WERI-Rb-1 (cell line): ENCODE measurements at places on chromosomes 5 and 9.

DNA sequence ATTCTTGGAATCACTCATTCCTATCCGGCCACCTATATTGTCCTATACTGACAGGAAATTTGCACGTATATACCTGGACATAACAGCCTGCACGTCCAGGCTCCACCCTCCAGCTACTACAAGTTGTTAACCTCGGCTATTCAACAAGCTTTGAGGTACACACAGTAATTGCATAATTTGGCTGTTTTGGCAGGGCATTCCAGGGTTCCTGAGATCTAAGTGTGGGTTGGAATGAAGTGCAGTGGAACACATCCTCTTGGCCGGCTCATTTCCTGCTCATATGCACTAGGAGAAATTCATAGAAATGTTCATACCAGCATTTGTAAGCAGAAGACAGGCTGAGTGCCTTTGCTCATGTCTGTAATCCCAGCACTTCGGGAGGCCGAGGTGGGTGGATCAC lies 222.3 kb downstream of the FBXL7 start:
- DNase-seq = no peak

GRCh38 chr5:100828898-100829356 lies 74.2 kb downstream of the ST8SIA4 start:
- DNase-seq = no peak

DNA sequence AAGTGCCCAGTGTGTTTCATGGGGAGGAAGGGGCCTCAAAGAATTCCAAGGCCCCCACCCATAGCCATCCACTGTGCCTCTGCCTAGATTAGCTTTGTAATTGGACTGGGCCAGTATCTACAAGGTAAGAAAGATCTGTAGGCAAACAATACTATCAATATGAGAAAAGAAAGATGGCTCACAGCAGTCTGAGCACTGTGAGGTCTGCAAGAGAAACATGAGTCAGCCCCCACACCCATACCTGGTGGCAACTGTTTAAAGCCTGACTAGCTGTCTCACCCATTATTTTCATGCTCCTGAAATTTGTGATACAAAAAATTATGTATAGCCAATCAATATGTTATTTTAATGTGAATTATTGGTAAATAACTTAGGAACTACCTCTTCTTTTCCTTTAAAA lies 10.0 kb upstream of the ZNF483 start:
- DNase-seq = no peak

DNA sequence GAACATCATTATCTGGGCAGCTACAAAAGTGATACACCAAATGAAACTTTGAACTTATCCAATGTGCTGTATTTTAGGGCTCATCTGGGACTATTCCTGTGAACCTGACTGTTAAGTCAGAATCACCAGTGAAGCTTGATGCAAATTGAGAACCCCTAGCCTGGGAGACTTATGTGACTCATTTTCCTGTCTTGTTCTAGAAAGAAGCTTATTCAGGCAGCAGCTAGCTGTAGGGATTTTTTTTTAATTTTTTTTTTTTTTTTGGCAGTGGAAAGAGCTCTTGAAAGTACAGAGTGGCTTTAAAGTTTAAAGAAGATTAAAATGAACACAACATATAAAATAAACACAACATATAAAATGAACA lies 81.1 kb upstream of the TNFAIP8 start:
- no peak for DNase-seq

- no peak for DNase-seq
Measured at GRCh38 chr5:145906401-145906800, 30.0 kb upstream of the SH3RF2 start.

GRCh38 chr5:142860270-142860669 lies 90.1 kb downstream of the ARHGAP26 start:
- DNase-seq = no peak

DNA sequence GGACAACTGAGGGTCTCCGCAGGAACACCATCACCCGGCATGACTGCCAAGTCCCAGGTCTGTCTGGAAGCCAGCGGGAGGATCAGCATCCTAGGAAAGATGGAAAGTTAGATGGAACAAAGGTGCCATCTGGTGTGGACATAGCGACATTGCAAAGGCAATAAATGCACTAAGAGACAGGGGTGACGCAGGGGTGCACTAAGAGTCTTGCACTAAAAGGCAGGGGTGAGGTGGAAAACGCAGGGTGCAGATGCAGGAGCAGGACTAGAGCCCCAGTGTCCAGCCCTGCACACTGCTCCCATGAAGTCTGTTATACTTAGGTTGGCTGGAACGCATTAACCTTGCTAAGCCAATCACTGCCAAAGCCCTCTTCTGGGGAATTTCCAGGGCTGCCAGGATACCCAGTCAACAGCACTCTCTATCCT lies 15.5 kb downstream of the ATOX1 start:
- DNase-seq = peak; percentile 52

GRCh38 chr9:83936523-83936922 lies 15.3 kb upstream of the KIF27 start:
- no peak for DNase-seq

GRCh38 chr9:88710449-88710848 lies 175.5 kb downstream of the NXNL2 start:
- no peak for DNase-seq

- no peak for DNase-seq
Measured at GRCh38 chr9:135939351-135940265, 21.6 kb downstream of the UBAC1 start.

- DNase-seq = no peak
Measured at GRCh38 chr9:135968601-135969000, 7.4 kb upstream of the UBAC1 start.

DNA sequence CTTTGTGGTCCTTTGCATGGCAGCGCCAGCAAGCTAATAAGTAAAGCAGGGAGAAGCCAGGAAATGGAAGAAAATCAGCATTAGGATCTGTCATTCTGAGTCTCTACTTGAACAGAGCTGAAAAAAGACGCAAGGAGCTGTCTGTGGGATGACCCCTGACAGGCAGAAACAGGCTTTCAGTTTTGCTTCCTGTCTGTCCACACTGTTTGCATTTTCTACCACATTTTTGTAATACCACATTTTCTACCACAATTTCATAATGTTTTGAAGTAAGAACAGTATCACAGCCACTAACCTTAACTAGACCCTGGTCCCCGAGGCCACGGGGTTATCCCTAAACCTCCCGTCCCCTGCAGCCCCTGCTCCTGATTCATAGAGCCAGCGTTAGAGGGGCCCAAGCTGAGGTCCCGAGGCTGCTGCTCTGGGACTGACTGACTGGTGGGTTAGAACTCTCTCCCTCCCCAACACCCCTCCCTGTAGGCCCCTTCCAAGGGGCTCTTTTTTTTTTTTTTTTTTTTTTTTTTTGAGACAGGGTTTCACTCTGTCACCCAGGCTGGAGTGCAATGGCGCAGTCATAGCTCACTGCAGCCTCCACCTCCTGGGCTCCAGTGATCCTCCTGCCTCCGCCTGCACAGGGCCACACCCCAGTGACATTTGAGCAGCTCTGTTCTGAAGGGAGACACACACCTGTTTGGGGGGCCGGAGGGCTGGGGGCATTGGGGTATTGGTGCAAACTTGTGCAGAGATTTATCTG lies 4.0 kb upstream of the CLIC3 start:
- no peak for DNase-seq

DNA sequence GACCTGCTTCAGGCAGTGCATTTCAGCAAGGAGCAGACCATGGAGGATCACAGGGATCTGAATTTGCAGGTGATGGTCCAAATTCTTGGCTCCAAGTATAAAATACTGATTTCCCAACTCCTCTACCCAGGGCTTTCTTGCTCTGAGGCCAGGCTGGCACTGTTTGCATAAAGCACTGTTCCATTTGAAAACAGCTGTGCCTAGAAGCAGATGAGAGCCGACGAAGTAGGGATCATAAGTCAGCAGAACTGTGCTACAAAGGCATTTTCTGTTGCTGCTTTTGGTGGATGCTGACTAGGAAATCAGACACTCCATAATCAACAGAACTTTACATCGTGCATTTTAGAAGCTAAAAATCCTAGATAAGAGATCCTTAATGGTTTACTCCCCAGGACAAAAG lies 126.4 kb downstream of the MAT2B start:
- no peak for DNase-seq

DNA sequence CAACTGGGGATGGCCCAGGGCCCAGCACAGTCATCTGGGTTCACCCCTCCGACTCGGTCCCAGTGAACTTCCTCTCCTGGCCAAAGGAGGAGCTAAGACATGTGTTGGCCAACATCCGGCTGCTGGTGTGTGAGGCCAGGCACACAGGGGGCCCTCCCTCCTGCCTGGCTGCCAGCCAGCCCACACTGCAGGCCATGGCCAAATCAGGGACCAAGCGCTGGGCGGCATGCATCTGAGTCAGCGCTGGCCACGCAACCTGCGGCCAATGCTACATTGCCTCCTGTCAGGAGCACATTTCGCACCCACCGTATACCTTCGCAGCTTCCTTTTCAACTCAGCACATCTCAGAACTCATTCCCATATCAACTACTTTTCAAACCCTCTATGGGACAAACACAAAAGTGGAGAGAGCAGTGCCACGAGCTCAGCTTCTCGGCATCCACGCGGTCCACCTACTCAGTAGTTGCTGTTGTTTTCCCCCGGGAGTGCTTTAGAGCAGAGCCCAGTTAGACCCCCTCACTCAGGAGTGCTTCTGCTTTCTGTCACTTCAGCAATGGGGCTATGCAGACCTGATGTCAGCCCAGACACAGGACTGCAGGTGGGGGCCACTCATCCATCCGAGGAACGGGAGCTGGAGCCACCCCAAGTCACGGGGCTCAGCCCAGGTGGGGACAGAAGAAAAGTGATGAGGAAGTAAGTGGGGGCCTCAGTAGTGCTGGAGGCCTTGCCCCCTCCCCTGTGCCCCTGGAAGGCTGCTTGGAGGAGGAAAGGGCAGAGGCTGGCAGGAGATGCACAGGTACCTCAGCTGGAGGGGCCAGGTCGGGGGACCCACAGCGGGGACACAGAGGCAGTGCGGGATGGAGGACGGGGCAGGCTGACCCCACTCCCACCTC lies 13.9 kb downstream of the NINJ1 start:
- DNase-seq = no peak

GRCh38 chr5:40171971-40172370 lies 507.7 kb upstream of the PTGER4 start:
- no peak for DNase-seq

DNA sequence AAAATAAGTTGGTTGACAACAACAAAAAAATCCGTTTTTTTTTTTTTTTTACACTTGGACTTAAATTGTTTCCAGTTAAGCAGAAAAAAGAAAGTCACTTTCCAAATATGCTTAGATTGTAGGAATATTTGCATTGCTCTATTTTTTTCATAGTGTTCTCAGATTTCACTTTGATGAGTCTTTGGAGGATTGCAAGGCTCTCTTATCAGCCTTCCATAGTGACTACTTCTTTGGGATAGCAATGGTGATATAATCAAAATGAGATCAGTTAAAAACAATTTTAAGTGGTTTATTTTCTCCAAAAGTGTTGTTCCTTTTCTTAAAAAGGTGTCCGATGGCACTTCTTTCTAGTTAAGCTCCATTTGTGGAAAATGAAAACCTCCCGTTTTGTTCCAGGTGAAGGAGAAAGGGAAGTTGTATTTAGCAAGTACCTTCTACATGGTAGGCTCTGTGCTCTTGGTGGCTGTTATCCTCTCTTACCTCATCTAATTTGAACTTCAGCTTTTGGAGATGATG lies 3.9 kb downstream of the RASGRF2 start:
- DNase-seq = no peak

DNA sequence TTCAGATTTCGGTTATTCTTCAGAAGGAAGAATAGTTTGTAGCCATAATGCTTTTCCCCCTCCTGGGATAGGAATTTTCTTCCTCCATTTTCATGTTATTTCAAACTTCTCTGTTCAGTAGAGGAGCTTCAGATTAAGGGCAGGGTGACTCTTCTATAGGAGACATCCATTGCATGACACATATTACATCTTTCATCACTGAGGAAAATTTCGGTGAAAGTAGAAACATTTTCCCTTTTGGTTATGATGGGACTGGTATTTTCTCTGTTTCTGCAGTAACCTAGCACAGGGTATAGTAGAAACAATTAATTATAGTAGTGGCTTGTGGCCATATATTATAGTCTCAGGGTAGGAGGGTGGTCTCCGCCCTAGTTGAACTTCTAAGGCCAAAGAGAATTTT lies 1.1 kb downstream of the IPO11 start:
- DNase-seq = no peak

DNA sequence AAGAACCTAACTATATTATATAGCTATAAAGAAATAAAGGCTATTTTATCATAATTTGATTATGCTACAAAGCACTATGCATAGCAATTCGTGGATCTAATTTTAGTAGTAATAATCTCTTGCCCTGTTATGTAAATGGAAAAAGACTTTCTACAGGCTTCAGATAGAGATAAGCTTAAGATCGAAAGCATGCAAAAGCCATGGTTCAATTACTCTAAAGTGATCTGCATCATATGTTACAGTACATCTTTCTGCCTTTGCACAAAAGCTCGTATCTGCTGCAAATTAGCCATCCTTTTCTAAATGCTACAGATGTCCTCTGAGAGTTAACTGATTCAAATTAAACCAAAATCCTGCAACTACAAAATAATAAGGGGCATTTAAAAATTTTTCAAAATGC lies 234.8 kb upstream of the TMEM161B start:
- no peak for DNase-seq

- peak; percentile 69 for DNase-seq
Measured at GRCh38 chr9:106862110-106862820, 701 bp upstream of the ZNF462 start.

DNA sequence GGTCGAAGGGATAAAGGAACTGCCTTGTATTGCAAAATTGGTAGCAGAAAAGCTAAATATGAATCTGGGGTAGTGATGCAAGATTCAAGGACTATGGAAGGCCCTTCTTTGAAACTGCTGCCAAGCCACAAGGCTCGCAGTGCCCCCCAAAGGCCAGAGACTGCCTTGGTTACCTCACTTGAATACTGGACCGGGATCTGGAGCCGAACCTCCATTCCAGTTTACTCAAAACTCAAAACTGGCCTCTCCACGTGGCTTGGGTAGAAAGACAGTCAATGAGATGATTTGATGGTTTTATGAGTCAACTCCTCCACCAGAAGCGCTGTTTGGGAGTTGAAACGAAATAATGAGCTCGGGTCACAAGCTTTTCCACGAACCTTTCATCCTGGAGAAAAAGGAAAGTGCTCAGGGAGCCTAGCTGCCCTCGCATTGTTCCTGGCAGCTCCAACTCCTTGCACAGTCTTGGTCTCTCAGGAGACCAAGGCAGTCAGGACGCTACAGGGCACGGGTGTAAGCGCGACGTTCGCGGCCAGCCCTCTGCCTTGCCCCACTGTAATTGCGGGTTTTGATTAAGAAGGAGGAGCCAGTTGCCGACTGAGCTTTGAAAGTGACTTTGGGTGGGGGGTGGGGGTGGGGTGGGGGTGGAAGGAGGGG lies 2.8 kb downstream of the ST8SIA4 start:
- DNase-seq = peak; percentile 51

GRCh38 chr5:33268374-33268773 lies 172.4 kb upstream of the TARS1 start:
- no peak for DNase-seq

- no peak for DNase-seq
Measured at GRCh38 chr5:115392611-115393010, 96.2 kb upstream of the CCDC112 start.

GRCh38 chr9:11933926-11934325 lies 759.3 kb upstream of the TYRP1 start:
- no peak for DNase-seq

DNA sequence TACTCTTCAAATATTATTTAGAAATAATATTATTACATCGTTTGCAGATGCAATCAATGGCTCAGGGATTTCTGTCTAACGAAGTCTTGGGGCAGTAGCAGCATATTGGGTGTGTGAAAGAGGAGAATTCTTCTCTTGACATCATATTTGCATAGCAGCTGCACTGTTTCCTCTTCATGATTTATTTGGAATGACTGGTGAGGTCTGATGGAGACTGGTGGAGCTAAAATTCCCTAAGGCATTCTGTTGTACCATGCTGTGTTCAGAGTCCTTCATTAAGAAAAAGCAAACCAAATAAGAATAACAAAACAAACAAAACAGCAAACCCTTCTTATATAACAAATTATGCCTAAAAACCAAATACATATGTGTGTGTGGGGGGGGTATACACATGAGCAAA lies 177.6 kb downstream of the DIRAS2 start:
- DNase-seq = no peak
